Activated CD4-positive, alpha-beta T cell treated with anti-CD3 and anti-CD28 coated beads, Interleukin-10, Interleukin-2, amounts not matched to agents 100 ng/mL and 50 ng/mL, durations not matched to agents 16 hours and 8 hours (primary cell): ENCODE measurements at places on chromosomes 2 and 18.
A peak's percentile ranks its signal among the peaks of the same experiment; 100 is the strongest.

DNA sequence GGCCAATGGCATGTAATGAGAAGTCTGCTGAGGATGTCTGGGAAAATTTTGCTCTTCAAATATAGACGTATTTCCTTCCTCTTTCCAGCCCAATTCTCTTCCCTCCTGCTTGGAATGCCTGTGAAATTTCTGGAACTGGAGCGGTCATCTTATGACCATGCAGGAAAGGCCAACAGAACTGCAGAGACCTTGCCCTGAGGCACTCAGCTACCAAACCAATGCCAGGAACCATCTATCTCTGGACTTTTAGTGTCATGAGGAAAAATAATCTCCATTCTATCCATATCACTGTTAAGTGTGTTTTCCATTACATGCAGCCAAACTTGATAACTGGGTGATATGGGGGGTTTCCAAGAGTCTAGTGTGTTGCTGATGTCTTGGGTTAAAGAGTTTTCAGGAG, 363.7 kb downstream of the SLC4A3 start:
- no peak for DNase-seq

DNA sequence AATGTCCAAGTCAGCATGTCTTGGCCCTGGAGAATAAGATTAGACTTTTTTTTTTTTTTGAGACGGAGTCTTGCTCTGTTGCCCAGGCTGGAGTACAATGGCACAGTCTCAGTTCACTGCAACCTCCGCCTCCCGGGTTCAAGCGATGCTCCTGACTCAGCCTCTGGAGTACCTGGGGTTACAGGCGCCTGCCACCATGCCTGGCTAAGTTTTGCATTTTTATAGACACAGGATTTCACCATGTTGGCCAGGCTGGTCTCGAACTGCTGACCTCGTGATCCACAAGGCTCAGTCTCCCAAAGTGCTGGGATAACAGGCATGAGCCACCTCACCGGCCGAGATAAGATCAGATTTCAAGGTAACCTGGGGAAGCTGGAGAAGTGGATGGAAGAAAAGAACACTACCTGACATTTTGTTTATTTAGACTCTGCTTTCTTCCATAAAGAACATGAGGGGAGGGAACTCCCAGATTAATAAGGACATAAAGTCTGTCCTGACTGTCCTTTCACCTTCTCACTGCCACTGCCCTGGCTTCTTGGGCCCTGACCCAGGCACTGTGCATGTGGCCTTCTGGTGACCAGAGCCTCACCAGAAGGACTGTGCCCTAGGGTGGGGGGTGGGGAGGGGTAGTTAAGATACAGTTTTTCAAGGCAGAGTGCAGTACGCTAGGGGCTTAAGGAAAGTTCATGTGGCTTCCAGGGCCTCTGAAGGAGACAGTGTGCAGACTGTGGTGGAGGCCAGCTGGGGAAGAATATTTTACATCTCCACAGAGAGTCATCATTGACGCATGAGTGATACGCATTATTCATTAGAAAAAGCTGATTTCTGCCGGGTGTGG, 4.8 kb upstream of the IMPA2 start:
- no peak for DNase-seq

DNA sequence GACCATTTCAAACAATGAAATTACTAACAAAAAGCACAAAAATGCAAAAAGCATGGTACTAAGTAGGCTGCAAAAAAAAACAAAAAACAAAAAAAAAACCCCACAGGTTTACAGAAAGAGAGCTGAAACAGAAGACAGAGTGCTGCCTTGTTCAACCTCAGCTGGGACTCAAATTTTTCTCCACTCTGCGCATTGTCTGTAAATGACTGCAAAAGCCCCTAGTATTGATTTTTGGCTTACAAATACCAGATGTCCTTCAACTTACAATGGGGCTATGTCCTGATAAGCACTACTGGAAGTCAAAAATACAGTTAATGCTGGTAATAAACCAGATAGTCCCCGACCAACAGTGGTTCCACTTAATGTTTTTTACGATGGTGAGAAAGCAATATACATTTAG, 42.2 kb downstream of the UBE2E3 start:
- no peak for DNase-seq

DNA sequence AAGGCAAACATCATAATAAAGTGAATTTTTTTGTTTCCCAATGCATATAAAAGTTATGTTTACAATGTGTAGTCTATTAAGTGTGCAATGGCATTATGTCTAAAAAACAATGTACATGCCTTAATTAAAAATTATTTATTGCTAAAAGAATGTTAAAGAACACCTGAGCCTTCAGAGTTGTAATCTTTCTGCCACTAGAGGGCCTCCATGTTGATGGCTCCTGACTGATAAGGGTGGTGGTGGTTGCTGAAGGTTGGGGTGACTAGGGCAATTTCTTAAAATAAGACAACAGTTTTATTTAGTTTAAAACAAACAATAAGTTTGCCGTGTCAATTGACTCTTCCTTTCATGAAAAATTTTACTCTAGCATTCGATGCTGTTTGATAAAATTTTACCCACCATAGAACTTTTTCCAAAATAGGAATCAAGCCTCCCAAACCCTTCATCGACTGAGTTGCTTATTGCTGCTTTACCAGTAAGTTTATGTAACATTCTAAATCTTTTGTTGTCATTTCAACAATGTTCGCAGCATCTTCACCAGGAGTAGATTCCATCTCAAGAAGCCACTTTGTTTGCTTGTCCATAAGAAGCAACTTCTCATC, 32.3 kb downstream of the MAP3K2 start:
- DNase-seq = peak; percentile 44

- DNase-seq = no peak
Observed at GRCh38 chr2:230244211-230244610, 18.7 kb downstream of the SP140 start.

DNA sequence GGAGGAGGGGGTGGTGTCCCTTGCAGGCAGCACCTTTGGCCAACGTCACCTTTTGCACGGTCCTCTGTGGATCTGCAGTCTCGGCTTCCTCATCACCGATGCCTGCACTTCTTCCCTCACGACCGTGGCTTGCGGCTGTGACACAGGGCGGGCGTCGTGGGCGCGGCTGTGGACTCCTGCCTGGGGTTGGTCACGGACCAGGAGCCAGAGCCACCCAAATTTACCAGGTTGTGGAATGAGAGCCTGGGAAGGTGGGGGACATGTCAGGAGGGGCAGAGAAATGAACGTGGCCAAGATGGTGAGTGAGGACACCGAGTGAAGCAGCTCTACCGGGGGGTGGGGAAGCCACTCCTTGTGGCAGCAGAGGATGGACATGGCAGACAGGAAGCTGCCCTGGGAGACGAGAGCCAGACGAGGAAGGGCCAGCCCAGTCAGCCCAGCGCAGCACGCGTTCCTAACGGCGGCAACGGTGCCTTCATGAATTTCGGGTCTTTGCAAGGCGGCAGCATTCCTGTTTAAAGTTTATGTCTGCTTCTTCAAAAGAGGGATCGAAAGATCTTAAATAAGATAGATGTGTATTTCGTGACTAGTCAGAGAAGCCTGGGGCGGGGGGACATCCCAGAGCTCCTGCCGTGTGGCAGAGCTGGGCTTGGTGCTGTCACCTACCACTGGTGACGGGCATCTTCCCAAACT, 84.2 kb downstream of the LRRFIP1 start:
- no peak for DNase-seq

- no peak for DNase-seq
Observed at GRCh38 chr2:191043438-191043837, 29.5 kb upstream of the STAT1 start.

DNA sequence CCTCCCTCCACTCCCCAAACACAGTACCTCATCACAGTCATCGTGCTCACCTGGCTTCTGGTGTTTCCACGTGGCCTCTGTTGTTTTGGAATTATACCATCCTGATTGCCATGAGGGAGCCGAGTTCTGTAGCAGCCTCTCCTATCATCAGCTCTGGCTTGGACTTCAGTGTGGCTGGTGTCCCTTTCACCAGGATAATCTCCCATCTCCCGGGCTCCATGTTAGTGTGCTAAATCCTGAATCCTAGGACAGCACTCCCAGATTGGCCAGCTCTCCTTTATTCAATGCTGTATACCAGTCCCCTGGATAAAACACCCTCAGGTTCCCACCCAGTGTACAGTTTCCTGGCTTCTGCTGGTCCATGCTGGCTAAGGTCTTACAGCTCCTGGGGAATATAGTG, 53.3 kb downstream of the LONRF2 start:
- no peak for DNase-seq

DNA sequence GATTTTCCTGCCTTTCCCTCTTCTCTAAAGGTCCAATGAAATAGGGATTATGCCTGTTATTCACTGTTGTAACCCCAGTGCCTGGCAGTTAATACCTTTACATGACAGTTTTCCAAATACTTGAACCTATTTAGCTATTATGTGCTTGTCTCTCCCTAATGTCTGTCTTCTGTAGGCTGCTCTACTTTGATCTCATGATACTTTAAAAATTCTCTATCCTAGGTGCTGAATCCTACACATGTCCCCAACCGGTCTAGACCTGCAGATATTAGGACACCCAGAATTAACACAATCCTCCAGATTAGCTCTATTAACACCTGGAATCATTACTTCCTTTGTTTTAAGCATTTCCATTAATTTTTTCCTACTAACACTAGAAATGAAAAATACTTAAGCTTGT, 7.3 kb downstream of the CEBPZ start:
- DNase-seq = no peak

DNA sequence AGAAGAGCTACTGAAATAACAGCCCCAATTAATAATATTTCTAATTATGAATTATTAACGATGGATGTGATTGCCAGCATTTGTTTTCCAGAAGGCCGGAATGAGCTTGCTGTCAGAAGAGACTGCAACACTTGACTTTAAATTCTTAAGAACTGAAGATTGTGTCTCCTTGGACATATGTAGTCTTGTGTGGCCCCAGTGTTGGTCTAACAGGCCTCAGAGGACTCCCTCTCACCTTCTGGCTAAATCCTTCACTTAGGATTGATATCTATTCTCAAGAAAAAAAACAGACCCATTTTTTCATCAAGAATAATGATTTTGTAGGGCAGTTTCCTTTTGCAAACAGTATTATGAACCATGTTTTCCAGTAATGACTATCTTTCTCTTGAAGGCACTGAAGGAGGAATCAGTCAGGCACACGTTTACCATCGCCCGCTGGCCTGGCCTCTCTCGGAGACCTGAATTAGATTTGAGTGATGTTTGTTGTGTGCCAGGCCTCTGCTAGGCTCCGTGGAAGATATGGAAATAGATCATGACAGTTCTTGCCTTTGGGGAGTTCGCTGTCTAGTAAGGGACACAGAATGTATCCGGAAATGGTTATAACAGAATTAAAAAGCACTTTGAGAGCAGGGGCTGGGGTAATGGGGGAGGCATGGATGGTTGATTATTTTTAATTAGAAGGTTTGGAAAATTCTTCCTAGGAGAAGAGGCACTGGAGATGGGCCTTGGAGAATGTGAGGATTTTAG, 258.0 kb downstream of the MYCN start:
- DNase-seq = no peak

GRCh38 chr2:107588181-107588580, 238.5 kb upstream of the RGPD4 start:
- DNase-seq = no peak

- no peak for DNase-seq
Observed at GRCh38 chr2:22110244-22110651, 986.5 kb downstream of the TDRD15 start.

GRCh38 chr18:1998121-1998520, 573.2 kb downstream of the METTL4 start:
- DNase-seq = no peak

DNA sequence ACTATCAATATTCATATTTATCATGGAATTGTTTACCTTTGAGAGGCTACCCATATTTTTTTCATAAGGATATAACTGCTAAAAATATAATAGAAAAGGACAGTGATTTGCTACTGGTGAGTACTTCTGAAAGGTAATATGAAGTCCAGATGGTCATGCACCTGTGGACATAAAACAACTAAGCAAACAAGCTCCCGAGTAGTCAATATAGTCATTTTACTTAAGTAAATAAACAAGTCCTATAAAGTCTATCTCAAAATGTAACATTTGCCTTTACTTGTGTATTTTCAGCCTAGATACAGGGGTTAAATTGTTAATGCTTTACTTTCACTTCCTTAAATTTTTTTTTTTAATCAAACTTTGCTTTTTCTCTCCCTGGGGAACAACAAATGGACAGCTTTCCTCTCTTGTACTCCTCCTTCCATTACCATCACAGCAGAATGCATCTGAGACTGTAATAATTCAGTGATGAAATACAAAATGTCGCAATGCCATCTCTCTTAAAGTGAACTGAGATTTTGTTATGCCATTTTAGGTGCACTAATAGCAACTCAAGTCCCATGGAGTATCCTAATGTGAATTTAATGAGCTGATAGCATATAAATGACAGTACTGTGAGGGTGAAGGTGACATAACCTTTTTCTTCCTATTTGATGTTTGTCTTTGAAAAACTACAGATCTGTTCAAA, 1325.4 kb upstream of the ZEB2 start:
- DNase-seq = no peak

DNA sequence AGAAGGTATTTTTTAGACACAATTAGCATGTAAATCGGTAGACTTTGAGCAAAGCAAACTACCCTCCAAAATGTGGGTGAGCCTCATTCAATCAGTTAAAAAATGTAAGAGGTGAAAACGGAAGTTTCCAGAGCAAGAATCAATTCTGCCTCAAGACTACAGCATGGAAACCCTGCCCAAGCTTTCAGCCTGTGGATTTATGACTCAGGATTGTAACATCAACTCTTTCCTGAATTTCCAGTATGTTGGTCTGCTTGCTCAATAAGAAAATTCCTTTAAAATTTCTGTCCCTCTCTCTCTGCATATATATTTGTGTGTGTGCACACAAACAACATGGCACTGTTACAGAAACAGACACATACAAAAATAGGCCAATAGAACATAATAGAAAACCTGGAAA, 228.6 kb upstream of the DOK6 start:
- no peak for DNase-seq

DNA sequence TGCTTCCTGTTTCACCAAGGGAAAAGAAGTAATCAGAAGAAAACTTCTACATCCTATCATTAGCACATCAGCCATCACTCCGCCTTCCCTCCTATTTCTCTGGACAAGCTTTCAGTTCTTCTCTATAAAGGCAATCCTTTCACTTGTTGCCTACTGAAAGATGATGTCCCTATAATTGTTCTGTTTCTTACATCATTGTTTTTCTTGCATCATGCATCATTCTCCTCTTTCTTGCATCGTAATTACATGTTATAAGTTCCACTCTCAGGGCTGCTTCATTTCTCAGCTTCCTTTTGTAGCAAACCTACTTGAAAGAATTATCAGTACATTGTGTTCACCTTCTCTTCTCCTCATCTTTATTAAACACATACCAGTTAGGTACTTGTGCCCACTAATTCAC, 7.2 kb downstream of the SLC30A6 start:
- DNase-seq = no peak

DNA sequence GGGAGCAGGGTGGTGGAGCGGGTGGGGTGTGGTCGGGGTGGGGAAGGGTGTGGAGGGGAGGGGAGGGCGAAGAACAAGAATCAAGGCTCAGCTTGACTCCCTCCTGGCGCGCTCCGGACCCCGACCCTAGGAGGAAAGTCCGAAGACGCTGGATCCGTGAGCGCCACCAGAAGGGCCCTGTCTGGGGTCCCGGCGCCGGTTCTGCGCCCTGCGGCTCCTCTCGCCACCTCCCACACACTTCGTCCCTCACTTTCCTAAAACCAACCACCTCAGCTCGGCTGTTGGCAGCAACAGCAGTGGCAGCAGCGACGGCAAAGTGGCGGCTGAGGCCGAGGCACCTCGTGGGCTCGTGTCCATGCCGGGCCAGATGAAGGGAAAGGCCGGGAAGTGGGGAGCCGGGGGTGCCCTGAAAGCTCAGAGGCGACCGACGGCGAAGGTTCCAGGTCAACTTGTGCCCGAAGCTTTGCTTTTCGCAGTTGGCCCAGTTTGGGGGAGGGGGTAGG, 2.1 kb downstream of the KLHL14 start:
- DNase-seq = no peak
